Memory B cell (primary cell): ENCODE measurements at places on chromosomes 3 and 15.

- no peak for DNase-seq
- peak overlapping the region; percentile 83 for H3K4me3 ChIP-seq
- H3K27me3 ChIP-seq: no peaks in the 10 kb centered on the region
- peaks cover 17% of the 10 kb centered on the region for H3K4me1 ChIP-seq
Measured at GRCh38 chr15:56886363-56886931, 32.0 kb upstream of the TCF12 start.

GRCh38 chr3:69472093-69472492, 86.2 kb upstream of the FRMD4B start:
- H3K4me1 ChIP-seq: no peaks in the 10 kb centered on the region
- H3K27ac ChIP-seq: no peak overlapping the region
- no peak overlapping the region for H3K4me3 ChIP-seq
- no peak for DNase-seq

- no peaks in the 10 kb centered on the region for H3K36me3 ChIP-seq
- H3K4me1 ChIP-seq: no peaks in the 10 kb centered on the region
- no peaks in the 10 kb centered on the region for H3K27me3 ChIP-seq
- no peak for DNase-seq
- no peak overlapping the region for H3K27ac ChIP-seq
Measured at GRCh38 chr3:81989758-81990157, 228.3 kb upstream of the GBE1 start.

- H3K4me3 ChIP-seq: no peak overlapping the region
- DNase-seq: peak; percentile 35
- H3K4me1 ChIP-seq: peaks cover 17% of the 10 kb centered on the region
- H3K27me3 ChIP-seq: no peaks in the 10 kb centered on the region
Measured at GRCh38 chr3:129526121-129526900, 2.1 kb upstream of the RHO start.

DNA sequence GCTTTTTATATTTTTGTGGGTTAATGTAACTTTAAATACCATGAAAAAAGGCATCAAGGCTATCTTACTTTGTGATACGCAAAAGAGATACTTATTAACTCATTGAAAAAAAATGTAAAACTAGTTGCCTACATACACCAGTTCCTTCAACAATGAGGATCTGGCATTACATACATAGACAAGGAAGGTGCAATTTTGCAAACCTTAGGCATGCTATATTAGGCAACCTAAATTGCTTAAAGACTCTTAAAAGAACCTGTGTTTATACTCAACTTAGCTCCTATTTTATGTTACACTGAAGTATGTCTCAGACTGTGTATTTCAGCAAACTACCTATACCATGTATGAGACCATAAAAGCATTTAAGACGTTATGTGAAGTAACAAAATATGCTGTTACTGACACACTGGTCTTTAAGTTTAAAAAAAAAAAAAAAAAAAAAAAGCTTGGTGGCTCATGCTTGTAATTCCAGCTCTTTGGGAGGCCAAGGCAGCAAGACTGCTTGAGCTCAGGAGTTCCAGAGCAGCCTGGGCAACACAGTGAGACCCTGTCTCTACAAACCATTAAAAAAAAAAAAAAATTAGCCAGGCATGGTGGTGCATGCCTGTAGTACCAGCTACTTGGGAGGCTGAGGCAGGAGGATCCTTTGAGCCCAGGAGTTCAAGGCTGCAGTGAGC, 9.1 kb downstream of the TASOR start:
- H3K4me3 ChIP-seq: no peak overlapping the region
- DNase-seq: no peak
- peaks cover 17% of the 10 kb centered on the region for H3K36me3 ChIP-seq
- peaks cover 12% of the 10 kb centered on the region for H3K4me1 ChIP-seq
- H3K27me3 ChIP-seq: no peaks in the 10 kb centered on the region

GRCh38 chr3:23002151-23002550, 201.0 kb upstream of the UBE2E2 start:
- H3K4me1 ChIP-seq: no peaks in the 10 kb centered on the region
- no peaks in the 10 kb centered on the region for H3K27me3 ChIP-seq
- H3K27ac ChIP-seq: no peak overlapping the region
- no peak for DNase-seq
- H3K4me3 ChIP-seq: no peak overlapping the region

DNA sequence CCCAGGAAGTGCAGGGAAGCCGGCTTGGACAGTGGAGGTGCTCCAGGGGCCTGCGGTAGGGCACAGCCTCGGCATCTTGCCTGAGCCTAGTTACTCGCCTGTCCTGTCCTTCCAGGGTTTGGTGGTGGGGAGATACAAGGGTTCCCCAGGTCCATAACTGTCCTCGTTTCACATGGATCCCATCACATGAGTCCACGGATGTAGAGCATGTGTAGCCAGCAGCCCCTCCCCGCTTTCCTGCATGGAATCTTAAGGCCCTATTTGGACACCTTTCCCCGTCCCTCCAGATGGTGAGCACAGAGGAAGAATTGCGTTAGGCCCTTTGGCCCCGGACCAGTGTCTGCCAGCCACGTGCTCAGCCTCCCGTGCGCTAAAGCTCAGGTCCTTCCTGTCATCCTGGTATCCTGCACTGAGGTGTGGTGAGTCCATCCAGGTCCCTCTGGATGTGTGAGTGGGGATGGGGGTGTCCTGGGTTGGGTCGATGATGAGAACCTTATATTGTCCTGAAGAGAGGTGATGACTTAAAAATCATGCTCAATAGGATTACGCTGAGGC, 230.4 kb downstream of the SNRPN start:
- H3K36me3 ChIP-seq: no peaks in the 10 kb centered on the region
- H3K27me3 ChIP-seq: no peaks in the 10 kb centered on the region
- no peaks in the 10 kb centered on the region for H3K4me1 ChIP-seq

DNA sequence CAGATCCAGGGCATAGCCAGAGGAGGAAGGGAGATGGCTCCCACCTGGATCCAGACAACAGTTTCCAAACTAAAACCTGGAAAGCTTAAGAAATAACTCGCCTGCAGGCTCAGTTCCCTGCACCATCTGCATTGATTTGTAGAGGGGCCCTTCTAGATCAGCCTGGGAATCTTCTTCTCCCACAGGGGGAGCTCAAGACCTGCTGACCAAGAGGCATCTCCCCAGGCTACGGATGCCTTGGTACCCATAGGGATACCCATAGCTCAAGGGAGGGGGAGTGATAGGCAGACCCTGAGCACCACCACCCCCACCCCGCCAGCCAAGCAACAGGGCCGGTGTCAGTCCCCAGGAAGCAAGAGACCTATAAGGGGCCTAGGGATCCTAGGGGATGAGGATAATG, 28.0 kb upstream of the DCLK3 start:
- H3K27ac ChIP-seq: no peak overlapping the region
- H3K36me3 ChIP-seq: no peaks in the 10 kb centered on the region
- no peak overlapping the region for H3K4me3 ChIP-seq
- peaks cover 2% of the 10 kb centered on the region for H3K4me1 ChIP-seq

GRCh38 chr3:193310914-193311723, 67.4 kb downstream of the ATP13A5 start:
- no peak overlapping the region for H3K27ac ChIP-seq
- H3K4me3 ChIP-seq: no peak overlapping the region
- H3K36me3 ChIP-seq: no peaks in the 10 kb centered on the region
- peaks cover 3% of the 10 kb centered on the region for H3K27me3 ChIP-seq
- DNase-seq: no peak
- H3K4me1 ChIP-seq: no peaks in the 10 kb centered on the region

- H3K27me3 ChIP-seq: no peaks in the 10 kb centered on the region
- no peak overlapping the region for H3K27ac ChIP-seq
- peaks cover 23% of the 10 kb centered on the region for H3K36me3 ChIP-seq
Measured at GRCh38 chr3:184171562-184171961, 3.1 kb upstream of the AP2M1 start.
